ENCODE measurements at places on chromosomes 3 and 15.

- no peak for DNase-seq
Measured at GRCh38 chr3:154224366-154224765, 99.9 kb downstream of the DHX36 start.

DNA sequence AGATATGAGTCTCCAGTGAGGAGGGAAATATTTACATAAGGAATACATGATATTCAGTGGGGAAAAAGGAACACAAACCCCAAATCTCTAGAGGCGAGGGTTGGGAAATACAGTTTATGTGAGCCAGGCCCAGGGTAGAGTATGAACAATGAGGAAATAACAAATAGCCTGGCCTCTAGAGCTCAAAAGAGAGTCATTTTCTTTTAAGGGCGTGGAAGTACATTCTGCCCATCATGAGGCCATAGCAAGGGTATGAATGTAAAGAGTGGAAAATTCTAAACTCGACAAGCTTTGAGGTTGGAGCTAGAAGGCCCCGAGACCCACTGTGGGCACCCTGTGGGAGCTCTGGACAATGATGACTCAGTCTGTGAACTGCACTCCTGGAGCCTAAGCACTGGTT, 27.8 kb upstream of the IGF2BP2 start:
- DNase-seq, result no peak

DNA sequence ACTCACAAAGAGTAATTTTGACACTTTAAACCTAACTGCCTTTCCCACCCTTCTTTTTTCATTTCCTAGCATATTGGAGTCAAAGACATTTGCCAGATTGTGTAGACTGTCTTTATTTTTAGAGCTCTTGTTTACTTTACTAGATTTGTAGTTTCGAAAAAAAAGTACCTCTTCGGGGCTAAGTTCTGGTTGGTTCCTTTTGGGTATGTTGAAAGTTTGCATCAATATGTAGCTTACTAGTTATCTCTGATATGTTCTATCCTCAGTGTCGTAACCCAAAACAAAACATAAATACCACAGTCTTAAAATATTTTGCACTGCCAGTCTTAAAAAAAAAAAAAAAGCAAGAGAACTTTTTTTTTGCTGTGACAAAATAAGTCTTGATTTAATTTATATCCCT, 52.2 kb downstream of the REC114 start:
- DNase-seq, result no peak

- no peak for DNase-seq
Measured at GRCh38 chr15:91461377-91461776, 361.3 kb downstream of the SV2B start.

GRCh38 chr3:106482451-106482850, 613.6 kb upstream of the CBLB start:
- no peak for DNase-seq

- no peak for DNase-seq
Measured at GRCh38 chr15:57726411-57726810, 19.9 kb downstream of the POLR2M start.

DNA sequence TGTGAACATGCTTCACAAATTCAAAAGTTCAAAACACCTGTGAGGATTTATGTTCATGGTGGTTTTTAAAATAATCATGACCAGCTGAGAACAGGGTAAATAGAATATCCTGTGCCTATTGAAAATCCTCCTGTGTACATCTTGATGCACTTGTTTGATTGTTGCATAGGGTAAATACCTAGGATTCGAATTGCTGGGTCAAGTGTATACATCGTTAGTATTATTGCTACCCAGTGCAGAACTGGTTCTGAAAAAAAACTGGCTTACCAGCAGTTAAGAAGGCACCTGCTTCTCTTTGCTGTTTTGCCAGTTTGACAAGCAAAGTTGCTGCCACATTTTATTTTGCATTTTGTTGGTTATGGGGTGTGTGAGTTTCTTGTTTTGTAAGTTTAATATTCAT, 272.6 kb downstream of the CLSTN2 start:
- DNase-seq, result no peak

GRCh38 chr15:44779761-44780160, 43.4 kb downstream of the TRIM69 start:
- DNase-seq, result no peak

DNA sequence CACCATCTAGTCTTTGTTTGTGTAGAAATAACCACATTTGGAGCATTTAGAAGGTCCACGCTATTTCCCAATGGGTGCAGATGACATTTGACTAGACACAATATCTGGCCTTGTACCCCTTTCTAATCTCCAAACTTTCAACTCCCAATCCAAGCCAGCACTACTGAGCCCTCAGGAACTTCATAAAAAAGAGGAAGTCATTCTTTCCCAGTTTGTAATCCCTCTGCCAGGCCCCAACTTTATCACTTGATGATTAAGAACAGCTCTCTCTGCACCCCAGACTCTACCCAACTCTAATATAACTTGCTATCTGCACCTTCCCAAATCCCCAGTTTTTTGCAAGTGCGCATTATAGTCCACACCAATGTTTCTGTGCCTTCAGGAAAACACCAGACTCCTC, 170.2 kb downstream of the KCNMB2 start:
- DNase-seq, result no peak

DNA sequence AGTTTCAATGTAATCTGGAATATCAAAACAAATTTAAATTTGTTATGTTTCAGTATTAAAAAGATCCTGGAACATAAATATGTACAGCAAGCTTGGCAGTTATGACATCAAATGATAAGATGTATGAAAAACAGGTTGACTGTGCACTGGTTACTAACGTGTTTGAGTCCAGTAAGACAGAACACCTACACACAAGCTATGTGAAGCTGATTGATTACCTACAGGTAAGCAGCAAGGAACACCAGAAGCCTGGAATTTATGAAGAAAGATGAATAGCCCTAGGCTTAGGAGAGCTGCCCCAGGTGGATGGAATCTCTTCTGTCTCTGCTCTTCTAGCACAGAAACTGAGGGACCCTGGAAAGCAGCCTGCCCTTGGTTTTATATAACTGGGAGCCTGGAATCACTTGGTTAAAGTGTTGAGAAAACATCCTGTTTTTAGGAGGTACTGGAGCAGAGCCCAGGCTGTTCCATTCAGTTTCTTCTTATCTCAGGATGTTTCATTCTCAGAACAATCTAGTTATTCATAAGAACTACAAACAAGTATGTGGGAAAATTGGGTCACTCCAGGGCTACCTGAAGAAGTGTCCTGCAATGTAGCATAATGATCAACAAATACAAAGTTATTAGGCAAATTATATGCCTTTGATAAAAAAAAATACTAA, 36.3 kb downstream of the SLITRK3 start:
- no peak for DNase-seq

DNA sequence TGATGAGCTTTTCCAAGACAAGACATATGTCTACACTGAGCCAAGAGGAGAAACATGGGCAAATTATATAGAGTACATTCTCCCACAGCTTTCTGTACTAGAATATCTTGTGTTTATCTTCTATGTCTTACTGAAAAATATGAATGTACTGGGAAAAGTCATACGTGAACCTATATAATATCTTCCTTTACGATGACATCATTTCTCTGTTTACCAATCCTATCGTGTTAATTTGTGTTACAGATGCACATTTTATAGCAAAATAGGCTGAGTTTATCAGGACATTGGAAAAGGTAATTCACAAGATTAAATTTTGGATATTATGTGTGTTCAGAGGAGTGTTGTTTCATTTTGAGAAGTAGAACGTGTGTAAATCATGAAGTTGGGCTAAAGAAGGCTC, 452.5 kb upstream of the THRB start:
- no peak for DNase-seq

GRCh38 chr3:5014391-5014790, 35.2 kb downstream of the BHLHE40 start:
- no peak for DNase-seq

DNA sequence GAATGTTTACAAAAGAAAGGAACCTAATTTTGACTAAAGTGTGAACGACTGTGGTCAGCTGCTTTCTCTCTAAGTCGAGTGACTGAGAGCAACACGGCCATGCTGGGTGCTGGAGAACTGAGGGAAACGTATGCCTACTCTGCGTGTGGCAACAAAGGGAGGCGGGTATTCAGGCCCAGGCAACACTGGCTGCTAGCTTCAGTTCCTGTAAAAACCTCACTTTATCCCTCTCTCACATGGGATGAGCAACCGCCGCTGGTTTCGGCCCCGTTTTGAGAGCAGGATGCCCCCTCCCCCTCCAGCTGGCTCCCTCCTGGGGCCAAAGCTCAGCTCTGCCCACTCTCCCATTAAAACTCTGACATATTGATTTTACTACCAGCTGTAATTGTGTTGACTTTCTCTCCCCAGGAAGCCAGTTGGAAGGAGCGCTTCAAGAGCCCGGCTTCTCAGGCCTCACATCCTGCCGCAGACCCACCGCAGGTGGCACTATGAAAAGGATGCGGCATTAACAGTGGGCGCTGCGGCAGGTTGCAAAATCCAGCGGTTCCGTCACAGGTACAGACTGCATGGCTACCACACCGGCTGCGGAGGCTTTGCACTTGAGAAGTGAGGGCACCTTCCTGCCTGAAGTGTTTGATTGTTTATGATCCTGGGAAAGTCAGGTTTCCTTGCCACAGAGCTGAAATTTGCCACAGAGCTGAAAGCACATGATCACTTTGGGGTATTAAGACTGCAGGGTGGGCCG, 12.7 kb downstream of the PLXND1 start:
- DNase-seq, result peak; percentile 19

All from CD4-positive, CD25-positive, alpha-beta regulatory T cell (primary cell).